ENCODE measurements at places on chromosomes 13 and 19.

DNA sequence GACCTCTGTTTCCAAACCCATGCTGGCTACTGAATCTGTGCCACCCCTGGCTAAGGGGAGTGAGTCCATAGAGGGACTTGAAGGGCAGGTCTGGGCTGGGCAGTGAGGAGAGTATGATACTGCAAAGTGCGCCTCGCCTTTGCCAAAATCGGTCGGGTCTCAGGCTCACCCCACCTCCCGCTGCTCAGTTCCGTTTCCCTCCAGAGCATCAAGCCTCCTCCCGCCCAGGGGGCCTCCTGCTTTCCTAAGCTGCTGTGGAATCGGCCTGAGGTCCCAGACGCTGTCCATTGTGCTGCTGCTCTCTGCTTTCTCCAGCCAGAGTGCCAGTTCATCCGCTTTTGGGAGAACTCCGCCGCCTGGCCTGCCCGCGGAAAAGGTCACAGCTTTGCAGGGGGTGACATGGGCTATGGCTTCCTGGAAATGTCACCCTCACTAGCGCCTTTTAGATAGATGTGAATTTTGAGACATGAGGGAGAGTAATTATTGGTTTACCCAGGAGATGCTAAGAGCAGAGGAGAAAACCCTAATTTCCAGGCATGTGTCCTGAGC lies 1418.4 kb downstream of the UQCRFS1 start:
- DNase-seq, result peak; percentile 16

DNA sequence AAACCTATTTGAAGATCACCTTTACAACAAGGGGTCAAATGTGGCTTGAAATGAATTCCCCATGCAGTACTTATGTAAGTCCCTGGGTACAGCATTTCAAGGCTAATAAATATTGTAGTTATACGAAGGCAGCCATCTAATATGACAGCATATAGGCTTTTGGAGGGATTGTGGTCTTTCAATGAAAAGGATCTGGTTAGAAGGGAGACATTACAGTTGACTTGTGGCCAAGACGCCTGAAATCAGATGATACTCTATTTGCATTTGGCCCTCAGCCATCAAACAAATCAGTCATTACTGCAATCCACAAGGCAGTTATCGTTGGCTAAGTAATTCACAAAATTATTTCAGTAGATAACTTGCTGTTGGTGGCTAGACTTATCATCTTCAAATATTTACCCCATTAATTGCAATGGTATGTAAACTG lies 242.7 kb downstream of the DCLK1 start:
- DNase-seq, result peak; percentile 58

GRCh38 chr19:36141039-36141927 lies 1.4 kb downstream of the CAPNS1 start:
- DNase-seq, result peak; percentile 53

DNA sequence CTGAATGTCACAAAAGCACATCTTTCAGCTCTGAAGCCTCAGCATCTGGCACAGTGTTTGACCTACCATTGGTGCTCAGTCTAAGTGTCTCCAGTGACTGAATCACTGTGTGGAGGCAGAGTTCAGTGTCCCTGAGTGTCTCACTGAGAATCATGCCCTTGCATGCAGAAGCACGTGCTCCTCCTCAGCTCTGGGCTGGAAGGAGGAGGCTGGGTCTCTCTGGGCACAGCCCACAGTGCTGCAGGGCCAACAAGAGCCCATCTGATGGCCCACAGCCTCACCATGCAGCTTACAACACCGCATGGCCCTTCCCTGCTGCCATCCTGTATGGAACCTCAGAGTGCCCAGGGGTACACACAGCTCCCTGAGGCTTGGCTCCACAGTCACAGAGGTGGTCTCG lies 86.1 kb downstream of the TEX26 start:
- DNase-seq, result no peak
